DMS53 (cell line): ENCODE measurements at places on chromosomes 1 and 21.

DNA sequence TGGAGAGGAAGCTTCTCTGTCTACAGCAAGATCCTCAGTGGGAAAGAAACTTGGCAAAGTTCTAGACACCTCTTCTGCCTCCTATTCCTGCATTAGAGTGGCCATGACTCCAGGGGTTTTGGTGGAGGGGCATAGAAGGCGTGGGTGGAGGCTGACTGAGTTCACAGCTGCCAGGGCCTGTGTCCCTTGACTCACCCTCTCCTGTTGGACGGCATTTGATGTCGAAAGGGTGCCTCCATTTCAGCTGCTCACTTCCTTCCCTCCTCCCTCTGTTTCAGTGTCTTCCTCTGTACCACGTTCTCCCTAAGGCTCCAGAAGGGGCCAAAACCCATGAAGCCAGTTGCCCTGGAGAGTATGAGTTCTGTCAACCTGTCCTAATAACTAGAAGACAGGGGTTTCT is 632 bp downstream of the TMEM79 start:
- no peak for DNase-seq

DNA sequence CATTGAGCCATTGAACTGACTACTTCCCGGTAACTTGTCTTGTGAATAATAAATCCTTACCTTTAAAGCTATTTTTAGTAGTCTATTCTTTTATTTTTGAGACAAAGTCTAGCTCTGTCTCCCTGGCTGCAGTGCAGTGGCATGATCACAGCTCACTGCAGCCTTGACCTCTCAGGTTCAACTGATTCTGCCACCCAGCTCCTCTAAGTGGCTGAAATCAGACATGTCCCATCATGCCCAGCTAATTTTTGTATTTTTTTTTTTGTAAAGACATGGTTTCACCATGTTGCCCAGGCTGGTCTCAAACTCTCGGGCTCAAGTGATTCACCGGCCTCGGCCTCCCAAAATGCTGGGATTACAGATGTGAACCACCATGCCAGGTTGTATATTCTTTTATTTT is 59.3 kb upstream of the PTGS2 start:
- DNase-seq = no peak

DNA sequence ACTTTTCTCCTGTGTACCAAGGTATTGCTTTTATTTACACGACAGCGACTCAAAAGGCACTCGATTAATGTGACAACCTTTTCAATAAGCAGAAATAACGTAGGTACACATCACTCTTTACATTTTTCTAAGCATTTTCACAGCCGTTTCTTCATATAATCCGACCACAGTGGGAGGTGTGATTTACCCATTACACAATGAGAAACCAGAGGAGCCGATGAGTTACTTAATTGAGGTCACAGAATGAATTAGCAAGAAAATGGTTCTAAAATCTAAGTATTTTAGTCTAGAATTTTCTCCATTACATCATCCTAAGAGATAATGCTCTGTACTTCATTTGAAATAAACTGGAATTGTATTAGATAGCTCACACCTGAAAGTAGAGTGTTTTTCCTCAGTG is 71.5 kb downstream of the UMODL1 start:
- no peak for DNase-seq

- DNase-seq = no peak
Measured at GRCh38 chr21:25115021-25115420, 492.3 kb downstream of the MRPL39 start.

- no peak for DNase-seq
Measured at GRCh38 chr1:2934642-2935081, 86.6 kb upstream of the ACTRT2 start.

- DNase-seq = no peak
Measured at GRCh38 chr1:242240077-242240476, 241.2 kb upstream of the MAP1LC3C start.

GRCh38 chr21:26275801-26276200 is 105.2 kb upstream of the APP start:
- DNase-seq = no peak
